ENCODE measurements at places on chromosomes 1 and 21. TPM values are rescaled to one million over a fixed set of nuclear protein-coding genes. Genes with fewer than 3 reads are reported as not detected.
A peak's percentile ranks its signal among the peaks of the same experiment; 100 is the strongest.

- DNase-seq = no peak
- H3K27ac ChIP-seq = no peak overlapping the region
- no peaks in the 10 kb centered on the region for H3K36me3 ChIP-seq
- no peaks in the 10 kb centered on the region for H3K4me1 ChIP-seq
- no peaks in the 10 kb centered on the region for H3K27me3 ChIP-seq
These were observed 38.6 kb downstream of the ATP1B1 start for GRCh38 chr1:169144941-169145626.

DNA sequence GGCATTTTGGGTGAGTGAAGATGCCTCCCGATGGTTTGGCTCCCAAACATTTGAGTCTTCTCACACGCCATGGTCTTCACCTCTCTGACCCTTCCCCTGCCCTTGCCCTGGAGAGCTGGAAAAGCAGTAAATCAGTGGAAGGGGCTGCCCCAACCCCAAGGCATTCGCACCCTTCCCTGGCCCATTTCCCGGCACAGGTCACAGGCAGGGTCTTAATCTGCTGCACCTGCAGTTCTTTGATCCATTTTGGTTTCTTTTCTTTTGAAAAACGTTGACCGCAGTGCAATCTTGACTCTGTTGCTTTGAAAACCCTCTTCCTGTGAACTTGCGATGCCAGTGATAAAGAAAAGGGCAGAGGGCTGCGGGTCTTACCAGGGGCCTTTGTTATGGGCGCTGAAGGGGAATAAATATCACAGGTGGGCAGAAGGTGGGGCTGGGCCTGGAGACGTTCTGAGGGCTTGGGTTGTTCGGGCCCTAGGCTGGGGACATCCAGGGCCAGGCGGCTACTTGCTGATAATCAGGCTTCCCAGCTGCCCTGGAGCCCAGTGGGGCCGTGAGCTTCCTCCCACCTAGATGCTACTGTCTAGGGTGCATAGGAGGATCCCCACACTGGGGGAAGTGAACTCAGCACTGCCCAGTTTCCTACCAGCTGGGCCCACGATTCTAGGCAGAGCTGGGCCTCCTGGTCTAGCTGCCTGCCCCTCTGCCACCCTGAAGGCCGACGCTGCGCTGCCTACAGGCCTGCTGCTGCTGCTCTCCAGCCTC is 38.6 kb upstream of the EPS8L3 start:
- H3K4me3 ChIP-seq = peak overlapping the region; percentile 66
- peaks cover 89% of the 10 kb centered on the region for H3K4me1 ChIP-seq
- peak; percentile 71 for DNase-seq
- H3K27me3 ChIP-seq = no peaks in the 10 kb centered on the region

GRCh38 chr1:213452501-213452900 is 401.5 kb downstream of the RPS6KC1 start:
- H3K4me3 ChIP-seq = no peak overlapping the region
- no peaks in the 10 kb centered on the region for H3K36me3 ChIP-seq
- no peaks in the 10 kb centered on the region for H3K4me1 ChIP-seq
- H3K27me3 ChIP-seq = no peaks in the 10 kb centered on the region

DNA sequence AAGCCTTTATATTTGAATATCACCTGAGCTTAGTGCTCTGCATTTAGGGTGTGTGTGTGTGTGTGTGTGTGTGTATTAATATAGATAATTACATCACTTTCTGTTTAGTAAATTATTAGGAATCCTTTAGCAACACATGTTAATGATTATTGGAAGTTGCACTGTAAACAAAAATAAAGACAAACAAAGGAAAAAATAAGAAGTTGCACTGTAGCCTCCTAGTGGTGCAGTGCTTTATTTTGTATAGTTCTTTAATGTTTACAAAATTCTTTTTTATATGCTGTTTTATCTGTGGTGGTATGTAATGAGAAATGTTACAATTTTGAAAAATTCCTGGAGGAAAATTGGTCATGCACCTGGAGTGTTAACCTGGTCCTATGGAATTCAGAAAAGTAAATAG is 69.2 kb downstream of the UBE4B start:
- H3K4me1 ChIP-seq = no peaks in the 10 kb centered on the region
- no peaks in the 10 kb centered on the region for H3K27me3 ChIP-seq
- no peak overlapping the region for H3K27ac ChIP-seq
- no peak for DNase-seq
- no peak overlapping the region for H3K4me3 ChIP-seq

- no peaks in the 10 kb centered on the region for H3K27me3 ChIP-seq
- H3K4me3 ChIP-seq = no peak overlapping the region
- no peak overlapping the region for H3K27ac ChIP-seq
These were observed 405.9 kb downstream of the TTLL7 start for GRCh38 chr1:83593073-83593472.

DNA sequence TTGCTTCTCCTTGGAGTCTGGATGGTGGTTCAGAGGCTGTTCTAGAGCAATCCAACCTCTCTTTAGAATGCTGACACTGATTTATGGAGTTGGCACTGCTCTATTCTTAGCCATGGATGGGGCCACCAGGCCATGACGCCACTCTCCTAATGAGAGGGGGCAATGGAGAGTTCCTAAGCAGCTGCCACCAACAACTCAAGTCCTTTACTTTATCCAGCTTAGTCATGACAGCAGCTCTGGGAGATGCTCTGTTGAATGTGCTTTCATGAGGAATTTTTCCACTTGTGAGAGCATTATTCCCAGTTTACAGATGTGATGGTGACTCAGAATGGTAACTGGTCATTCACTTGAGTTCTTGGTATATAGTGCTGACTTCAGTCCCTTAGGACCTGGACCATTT is 366.3 kb downstream of the HHAT start:
- H3K4me1 ChIP-seq = peaks cover 20% of the 10 kb centered on the region
- H3K36me3 ChIP-seq = no peaks in the 10 kb centered on the region
- H3K27ac ChIP-seq = no peak overlapping the region
- DNase-seq = no peak

DNA sequence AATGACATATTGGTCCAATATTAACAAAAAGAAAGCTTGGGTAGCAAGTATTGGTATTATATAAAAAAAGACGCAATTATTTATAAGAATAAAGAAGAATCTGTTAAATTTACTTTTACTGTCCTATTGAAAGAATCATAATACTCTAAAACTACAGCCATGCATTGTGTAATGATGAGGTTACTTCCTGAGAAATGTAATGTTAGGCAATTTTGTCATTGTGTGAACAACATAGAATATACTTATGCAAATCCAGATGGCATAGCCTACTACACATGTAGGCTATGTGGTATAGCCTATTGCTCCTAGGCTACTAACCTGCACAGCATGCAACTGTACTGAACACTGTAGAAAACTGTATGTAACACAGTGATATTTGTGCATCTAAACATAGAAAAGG is 121.2 kb upstream of the PTGFR start:
- no peaks in the 10 kb centered on the region for H3K36me3 ChIP-seq
- H3K27ac ChIP-seq = no peak overlapping the region
- H3K27me3 ChIP-seq = no peaks in the 10 kb centered on the region
- H3K4me1 ChIP-seq = no peaks in the 10 kb centered on the region
- DNase-seq = no peak
- no peak overlapping the region for H3K4me3 ChIP-seq

Gene MX1
- 682 TPM for total RNA-seq

GRCh38 chr1:17653728-17654351 is 101.3 kb upstream of the ACTL8 start:
- no peak overlapping the region for H3K27ac ChIP-seq
- no peaks in the 10 kb centered on the region for H3K36me3 ChIP-seq
- no peaks in the 10 kb centered on the region for H3K27me3 ChIP-seq
- no peaks in the 10 kb centered on the region for H3K4me1 ChIP-seq
- no peak overlapping the region for H3K4me3 ChIP-seq

DNA sequence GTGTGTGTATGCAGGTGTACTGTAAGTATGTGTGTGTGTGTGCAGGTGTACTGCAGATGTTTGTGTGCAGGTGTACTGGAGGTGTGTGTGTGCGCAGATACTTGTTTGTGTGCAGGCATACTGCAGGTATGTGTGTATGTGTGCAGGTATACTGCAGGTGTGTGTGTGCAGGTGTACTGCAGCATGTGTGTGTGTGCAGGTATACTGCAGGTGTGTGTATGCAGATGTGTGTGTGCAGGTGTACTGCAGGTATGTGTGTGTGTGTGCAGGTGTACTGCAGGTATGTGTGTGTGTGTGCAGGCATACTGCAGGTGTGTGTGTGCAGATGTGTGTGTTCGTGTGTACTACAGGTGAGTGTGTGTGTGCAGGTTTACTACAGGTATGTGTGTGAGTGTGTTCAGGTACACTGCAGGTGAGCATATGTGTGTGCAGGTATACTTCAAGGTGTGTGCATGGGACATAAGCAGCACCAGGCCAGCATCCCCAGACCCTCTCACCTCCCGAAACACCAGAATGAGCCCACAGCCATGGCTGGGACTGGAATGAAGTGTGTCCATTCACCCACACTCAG is 97.5 kb downstream of the DMRTB1 start:
- no peak overlapping the region for H3K4me3 ChIP-seq
- no peak overlapping the region for H3K27ac ChIP-seq
- H3K27me3 ChIP-seq = peaks cover 2% of the 10 kb centered on the region
- peaks cover under 1% of the 10 kb centered on the region for H3K4me1 ChIP-seq

- peak overlapping the region; percentile 40 for H3K27ac ChIP-seq
- H3K27me3 ChIP-seq = no peaks in the 10 kb centered on the region
- peak; percentile 29 for DNase-seq
- H3K4me1 ChIP-seq = peaks cover 15% of the 10 kb centered on the region
- H3K36me3 ChIP-seq = no peaks in the 10 kb centered on the region
- no peak overlapping the region for H3K4me3 ChIP-seq
These were observed 22.2 kb upstream of the C1orf174 start for GRCh38 chr1:3922201-3922725.

DNA sequence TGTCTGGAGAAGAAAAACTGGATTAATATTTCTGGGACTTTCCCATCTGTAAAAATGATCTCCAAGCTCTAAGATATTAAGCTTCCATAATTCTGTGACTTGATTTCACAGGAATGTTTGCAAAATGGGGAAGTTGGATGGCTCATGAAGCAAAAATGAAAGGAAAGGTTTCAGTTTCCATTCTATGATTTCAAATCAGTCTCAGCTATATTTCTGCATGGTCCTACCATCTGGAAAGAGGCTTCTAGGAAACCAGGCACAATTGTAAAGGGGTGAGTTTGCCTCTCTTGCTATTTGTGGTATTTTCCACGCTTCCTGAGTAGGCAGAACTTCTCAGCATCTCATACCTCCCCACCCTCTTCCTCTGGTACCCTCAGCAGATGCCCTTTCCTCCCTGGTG is 22.4 kb upstream of the ACTN2 start:
- H3K36me3 ChIP-seq = no peaks in the 10 kb centered on the region
- H3K4me3 ChIP-seq = no peak overlapping the region
- no peak overlapping the region for H3K27ac ChIP-seq
- H3K27me3 ChIP-seq = peaks cover 2% of the 10 kb centered on the region

Gene OR2T35
- not detected for total RNA-seq

Gene FTCD
- total RNA-seq = not detected

Gene NCMAP
- total RNA-seq = not detected

GRCh38 chr1:64006276-64007051 is 197.0 kb upstream of the UBE2U start:
- H3K27ac ChIP-seq = no peak overlapping the region
- no peaks in the 10 kb centered on the region for H3K36me3 ChIP-seq
- peaks cover 6% of the 10 kb centered on the region for H3K4me1 ChIP-seq
- no peak overlapping the region for H3K4me3 ChIP-seq

GRCh38 chr1:43666608-43667007 is 16.7 kb downstream of the KDM4A start:
- H3K4me1 ChIP-seq = peaks cover 2% of the 10 kb centered on the region
- peaks cover 82% of the 10 kb centered on the region for H3K36me3 ChIP-seq
- no peaks in the 10 kb centered on the region for H3K27me3 ChIP-seq
- no peak for DNase-seq
- H3K27ac ChIP-seq = no peak overlapping the region

DNA sequence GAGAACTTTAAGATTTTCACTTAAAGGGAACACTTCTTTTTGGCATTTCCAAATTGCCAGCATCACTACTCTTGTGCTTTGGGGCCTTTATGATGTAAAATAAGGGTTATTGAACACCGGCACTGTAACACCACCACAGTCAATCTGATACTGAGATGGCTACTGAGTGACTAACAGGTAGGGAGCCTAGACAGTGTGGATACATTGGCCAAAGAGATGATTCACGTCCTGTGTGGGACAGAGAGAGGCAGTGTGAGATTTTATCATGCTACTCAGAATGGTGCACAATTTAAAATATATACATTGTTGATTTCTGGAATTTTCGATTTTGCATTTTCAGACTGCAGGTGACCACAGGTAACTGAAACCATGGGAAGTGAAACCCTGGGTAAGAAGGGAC is 261.6 kb downstream of the SPATA17 start:
- H3K4me3 ChIP-seq = no peak overlapping the region

DNA sequence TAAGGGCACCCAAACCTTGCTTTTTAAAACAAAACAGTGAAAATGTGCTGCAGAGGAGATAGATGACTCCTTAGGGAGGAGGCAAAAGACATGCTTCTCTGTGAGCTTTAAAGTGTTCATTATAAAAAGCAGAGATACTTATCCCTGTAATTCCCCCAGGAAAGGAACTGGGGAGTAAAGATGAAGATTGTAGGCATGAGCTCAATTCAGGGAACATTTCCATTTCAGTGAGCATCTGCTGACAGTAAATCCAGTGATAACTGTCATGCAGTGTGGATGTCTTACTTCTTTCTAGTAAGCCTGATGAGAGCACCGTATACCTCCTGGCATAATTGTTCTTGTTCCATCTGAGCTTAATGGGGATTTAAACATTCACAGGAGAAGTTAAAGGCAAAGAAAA is 1296.5 kb downstream of the MRPL39 start:
- no peak for DNase-seq
- H3K36me3 ChIP-seq = no peaks in the 10 kb centered on the region
- no peaks in the 10 kb centered on the region for H3K4me1 ChIP-seq
- H3K27me3 ChIP-seq = no peaks in the 10 kb centered on the region
- H3K27ac ChIP-seq = no peak overlapping the region

- no peaks in the 10 kb centered on the region for H3K4me1 ChIP-seq
- no peak overlapping the region for H3K27ac ChIP-seq
- H3K4me3 ChIP-seq = no peak overlapping the region
These were observed 143.2 kb downstream of the PTPRU start for GRCh38 chr1:29379443-29380073.

DNA sequence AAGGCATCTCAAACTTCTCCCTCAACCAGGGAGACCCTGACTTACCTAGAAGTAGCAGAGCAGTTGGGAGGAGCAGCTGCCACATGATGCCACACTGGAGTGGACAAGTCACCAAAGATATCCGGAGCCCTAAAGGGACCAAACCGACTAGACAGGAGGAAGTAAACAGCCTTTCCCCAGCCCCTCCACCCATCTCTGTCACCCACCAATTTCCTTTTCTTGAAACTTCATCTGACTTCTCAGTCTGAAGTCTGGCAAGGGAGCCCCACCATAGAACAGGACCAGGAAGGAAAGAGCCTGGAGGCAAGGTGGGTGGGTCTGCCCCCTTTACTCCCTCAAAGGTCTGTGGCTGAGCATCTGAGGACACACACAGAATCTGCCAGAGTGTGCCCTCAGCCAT is at the start of gene FCGR3A:
FCGR3A (minus strand) TSS at position 167 of the 400 bp plus-strand sequence; CDS start at position 85, 82 bp downstream.
- no peak within 1 kb of the TSS for H3K27ac ChIP-seq
- peaks cover 8% of the 10 kb centered on the region for H3K36me3 ChIP-seq
- H3K4me3 ChIP-seq = no peak within 1 kb of the TSS
- no peaks in the 10 kb centered on the region for H3K27me3 ChIP-seq
- peaks cover 35% of the 10 kb centered on the region for H3K4me1 ChIP-seq
- DNase-seq = no peak

All from activated CD4-positive, alpha-beta memory T cell treated with anti-CD3 and anti-CD28 coated beads, Interleukin-2, amount 10 ng/mL, durations not matched to agents 7 days and 5 days (primary cell).